Right ventricle myocardium superior (tissue), 1 donor: ENCODE measurements at places on chromosomes 12 and 14.

- DNase-seq, result peak; percentile 55
Observed at GRCh38 chr14:77043177-77043983, 14.9 kb upstream of the IRF2BPL start.

GRCh38 chr12:992647-993046, 1.6 kb downstream of the ERC1 start:
- no peak for DNase-seq

DNA sequence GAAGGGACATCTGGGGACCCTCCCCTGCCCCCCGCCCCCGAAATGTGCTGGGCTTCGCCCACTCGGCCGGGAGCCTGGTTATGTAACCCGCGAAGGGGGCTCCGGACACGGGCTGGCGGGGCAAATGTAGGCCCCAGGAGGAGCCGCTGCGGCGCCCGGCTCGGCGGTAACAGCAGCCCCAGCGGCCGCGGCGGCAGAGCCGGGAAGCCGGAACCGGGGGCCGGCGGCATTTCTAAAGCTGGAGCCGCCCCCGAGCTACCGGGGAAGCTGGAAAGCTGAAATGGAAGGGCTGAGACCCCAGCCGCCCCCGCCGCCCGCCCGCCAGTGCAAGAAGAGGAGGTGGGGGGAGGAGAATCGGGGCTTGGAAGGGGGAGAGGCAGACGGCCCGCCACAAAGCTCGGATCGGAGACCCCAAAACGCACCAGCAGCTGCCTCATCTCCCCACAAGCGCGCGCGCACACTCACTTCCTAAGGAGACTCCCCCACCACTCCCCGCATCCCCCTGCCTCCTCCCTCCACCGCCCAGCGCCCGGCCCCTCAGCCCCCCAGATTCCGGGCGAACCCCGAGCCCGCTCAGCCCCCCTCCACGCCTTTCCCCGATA, 1.5 kb downstream of the KDM2B start:
- DNase-seq, result peak; percentile 57

GRCh38 chr12:52531566-52532300, 11.5 kb upstream of the KRT5 start:
- DNase-seq, result no peak

- no peak for DNase-seq
Observed at GRCh38 chr12:127888943-127889719, 377.8 kb upstream of the TMEM132C start.

DNA sequence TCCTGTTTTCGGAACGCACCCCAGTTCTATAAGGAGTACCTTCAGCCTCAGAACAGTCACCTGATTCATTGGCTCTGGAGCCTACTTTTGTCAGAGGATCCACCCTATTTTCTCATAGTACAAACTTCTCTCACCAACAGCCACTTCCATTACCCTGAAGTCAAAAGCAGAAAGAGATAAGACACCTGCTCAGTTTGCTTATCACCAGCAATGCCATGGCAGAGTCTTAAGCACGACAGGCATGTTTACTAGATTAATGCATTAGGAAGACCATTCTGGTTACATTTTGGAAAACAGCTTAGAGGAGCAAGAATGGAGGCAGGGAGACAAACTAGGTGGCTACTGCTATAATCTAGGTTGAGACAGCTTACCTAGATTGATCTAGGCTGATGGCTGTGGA, 67.7 kb downstream of the GXYLT1 start:
- DNase-seq, result no peak
